ENCODE measurements at places on chromosomes 7 and 10.

DNA sequence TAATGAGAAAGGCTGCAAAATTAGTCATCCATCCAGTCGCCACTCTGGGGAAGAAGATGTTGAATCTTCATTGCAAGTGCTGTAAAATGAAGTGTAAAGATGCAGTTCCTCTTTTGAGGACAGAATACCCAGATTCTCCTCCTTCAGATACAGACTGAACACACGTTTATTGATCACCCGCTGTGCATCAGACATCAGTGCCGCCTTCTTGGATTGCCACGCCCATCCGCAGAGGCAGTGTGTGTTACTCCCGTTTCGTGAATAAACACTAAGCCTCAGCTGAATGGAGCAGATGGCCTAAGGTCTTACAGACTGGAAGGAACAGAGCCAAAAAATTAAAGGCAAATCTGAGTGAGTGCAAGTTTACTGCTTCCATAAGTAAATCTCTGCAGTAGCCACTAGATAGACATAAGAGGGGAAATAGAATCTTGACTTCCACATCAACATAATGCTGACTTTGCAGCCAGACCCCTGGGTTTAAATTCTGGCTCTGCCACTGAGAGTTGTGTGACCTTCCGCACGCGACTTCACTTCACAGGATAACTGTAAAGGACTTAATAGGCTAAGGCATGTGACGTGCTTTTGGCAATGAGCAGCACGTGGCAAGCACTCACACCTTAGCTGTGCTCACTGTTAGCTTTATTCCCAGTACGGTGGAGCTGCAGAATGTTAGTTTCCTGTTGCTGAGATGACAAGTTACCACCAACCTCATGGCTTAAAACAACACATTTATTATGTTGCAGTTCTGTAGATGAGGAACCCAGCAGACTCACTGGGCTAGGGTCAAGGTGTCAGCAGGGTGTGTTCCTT, 285.9 kb downstream of the CELF2 start:
- DNase-seq = no peak

- no peak for DNase-seq
These were observed 130.9 kb upstream of the PRR15 start for GRCh38 chr7:29432721-29433120.

DNA sequence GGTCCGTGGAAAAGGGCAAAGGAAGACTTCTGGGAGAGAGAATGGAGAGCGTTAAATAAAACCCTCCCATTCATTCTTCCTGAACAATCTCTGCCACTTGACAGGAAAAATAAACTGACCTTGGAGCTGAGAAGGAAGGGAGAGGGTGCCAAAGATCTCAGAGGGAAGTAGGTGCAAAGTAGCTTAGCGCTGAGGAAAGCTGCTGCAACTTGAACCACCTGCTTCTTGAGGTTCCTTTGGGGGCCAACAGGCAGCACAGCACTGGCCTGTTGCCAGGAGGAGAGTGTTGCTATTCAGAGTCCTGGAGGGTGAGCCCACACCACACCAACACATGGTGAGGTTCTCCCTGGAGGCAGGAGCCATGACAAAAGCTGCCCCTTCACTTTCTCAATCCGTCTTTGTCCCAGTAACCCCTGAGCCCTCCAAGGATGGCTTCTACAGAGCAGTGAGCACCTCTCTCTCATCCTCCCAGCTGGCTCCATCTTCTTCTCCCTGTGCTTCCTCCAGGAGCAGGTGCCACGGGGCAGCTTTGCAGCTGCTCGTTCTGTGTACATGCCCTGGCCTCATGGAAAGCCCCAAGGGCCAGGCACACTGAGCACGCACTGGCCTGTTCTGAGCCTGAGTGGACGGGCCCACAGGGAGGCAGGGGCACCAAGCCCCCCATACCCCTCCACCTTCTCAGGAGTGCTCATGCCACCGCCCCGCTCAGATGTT, 101.3 kb downstream of the STRA8 start:
- DNase-seq = peak; percentile 85

GRCh38 chr7:106306256-106306655, 21.5 kb upstream of the NAMPT start:
- DNase-seq = no peak

- no peak for DNase-seq
These were observed 771 bp upstream of the PILRB start for GRCh38 chr7:100357131-100357561.

DNA sequence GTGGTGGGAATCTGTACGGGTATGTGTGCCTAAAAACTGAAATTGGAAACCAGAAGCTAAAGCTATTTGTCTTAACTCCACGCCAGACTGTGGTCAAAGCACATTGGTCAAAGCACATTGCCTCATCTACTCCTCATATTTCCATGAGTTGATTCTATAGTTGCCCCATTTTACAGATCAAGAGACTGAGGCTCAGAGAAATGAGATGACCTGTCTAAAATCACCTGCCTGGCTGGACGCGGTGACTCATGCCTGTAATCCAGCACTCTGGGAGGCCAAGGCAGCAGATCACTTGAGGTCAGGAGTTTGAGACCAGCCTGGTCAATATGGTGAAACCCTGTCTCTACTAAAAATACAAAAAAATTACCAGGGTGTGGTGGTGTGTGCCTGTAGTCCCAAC, 21.7 kb upstream of the MNX1 start:
- DNase-seq = no peak

- no peak for DNase-seq
These were observed 32.7 kb downstream of the TSPAN15 start for GRCh38 chr10:69483963-69484362.

GRCh38 chr10:25556457-25556856, 377.6 kb upstream of the MYO3A start:
- DNase-seq = no peak

DNA sequence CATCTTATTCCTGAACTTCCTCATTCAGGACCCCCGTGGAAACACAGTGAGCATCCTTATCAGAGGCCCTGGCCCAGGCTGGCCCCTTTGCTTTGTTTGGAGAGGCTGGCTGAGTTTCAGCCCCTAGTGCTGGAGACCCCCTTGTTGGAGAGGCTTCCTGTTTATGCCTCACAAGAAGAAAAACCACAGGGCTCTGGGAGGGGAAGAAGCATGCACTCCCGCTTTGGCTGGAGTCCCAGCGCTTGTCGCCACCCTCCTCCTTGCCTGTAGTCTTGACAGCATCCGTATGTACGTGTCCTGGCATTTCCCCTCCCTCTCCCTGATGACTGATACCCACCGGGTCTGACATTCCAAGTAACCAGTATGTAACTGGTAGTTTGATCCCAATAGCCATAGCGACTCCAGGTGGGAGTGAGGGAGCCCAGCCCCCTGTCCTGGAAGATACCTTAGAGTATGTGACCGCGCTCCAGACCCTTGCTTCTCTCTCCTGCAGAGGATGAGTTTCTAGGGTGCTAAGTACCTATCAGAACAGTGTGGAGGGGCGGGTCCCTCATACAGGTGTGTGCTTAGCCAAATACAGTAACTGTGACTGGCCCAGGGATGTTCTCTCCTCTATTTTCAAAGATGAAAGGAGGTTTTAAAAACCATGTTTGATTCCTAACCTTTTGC, 6.9 kb upstream of the ATP6V0E2 start:
- DNase-seq = no peak
